ENCODE measurements at places on chromosomes 13 and 19. TPM values are rescaled to one million over a fixed set of nuclear protein-coding genes. Genes with fewer than 3 reads are reported as not detected.

- peaks cover 17% of the 10 kb centered on the region for H3K36me3 ChIP-seq
- H3K27me3 ChIP-seq: peaks cover 2% of the 10 kb centered on the region
- H3K4me3 ChIP-seq: no peak overlapping the region
- peak overlapping the region; percentile 28 for H3K27ac ChIP-seq
Observed at GRCh38 chr19:44887648-44888047, 3.4 kb upstream of the TOMM40 start.

- H3K36me3 ChIP-seq: no peaks in the 10 kb centered on the region
- H3K27me3 ChIP-seq: no peaks in the 10 kb centered on the region
- no peak for DNase-seq
- peaks cover 30% of the 10 kb centered on the region for H3K4me1 ChIP-seq
Observed at GRCh38 chr13:66528180-66528579, 702.0 kb downstream of the PCDH9 start.

Gene GAPDHS
- not detected for total RNA-seq

Gene ADAMTSL5
- not detected for total RNA-seq

Gene CYP2A7
- not detected for total RNA-seq
